H9 (cell line): ENCODE measurements at places on chromosomes 7 and 10.

DNA sequence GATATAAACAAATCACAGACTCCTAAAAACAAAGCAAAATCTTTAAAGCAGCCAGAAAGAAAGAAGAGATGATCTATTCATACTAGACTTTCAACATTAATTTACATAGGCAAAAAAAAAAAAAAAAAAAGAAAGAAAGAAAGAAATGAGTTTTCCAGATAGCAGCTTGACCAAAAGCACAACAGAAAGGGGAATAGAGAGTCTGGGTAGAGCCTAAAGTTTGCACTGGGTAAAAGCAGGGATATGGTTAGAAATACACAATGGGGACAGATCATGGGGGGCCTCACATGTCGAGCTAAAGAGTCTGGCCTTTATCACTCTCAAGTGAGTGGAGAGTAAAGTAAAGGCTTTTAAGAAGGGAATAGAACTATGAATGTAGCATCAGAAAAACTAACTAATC, 169.8 kb downstream of the SGMS1 start:
- no peak for DNase-seq

DNA sequence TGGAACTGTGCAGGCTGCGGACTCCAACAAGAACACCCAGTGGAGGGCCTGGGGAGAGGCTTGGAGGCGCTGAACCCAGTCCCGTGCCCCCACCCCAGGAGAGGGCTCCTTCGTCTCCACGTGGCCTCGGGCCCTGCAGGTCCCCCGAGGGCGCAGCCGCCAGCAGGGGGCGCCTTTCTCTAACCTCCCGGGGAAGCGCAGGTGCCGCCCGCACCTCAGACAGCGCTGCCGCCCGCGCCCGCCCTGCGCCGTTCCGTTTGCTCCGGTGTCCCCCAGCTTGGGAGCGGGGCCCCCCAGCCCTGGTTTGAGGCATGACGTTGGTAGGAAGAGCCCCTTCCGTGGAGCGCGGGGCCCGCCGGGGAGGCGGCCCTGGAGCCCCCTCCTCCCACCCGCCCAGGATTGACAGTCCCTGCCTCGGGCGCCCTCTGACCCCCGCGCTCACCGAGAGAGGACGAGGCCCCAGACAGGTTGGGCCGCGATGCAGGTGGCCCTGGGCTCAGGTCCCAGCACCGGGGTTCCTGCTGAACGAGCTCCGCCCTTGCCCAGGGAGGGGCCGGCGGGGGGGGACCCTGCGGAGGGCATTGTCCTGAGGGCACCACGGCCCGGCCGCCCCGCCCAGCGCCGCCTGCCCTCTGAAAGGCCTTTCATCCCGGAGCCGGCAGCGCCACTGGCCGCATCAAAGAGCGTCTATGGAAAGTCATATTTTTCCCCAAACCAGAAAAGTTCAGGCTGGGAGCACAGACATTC, 42.8 kb downstream of the FOXL3 start:
- DNase-seq = peak; percentile 85

GRCh38 chr7:151307536-151307935, 34.1 kb upstream of the NUB1 start:
- DNase-seq = no peak

- no peak for DNase-seq
Measured at GRCh38 chr7:81155654-81156373, 237.0 kb upstream of the SEMA3C start.

DNA sequence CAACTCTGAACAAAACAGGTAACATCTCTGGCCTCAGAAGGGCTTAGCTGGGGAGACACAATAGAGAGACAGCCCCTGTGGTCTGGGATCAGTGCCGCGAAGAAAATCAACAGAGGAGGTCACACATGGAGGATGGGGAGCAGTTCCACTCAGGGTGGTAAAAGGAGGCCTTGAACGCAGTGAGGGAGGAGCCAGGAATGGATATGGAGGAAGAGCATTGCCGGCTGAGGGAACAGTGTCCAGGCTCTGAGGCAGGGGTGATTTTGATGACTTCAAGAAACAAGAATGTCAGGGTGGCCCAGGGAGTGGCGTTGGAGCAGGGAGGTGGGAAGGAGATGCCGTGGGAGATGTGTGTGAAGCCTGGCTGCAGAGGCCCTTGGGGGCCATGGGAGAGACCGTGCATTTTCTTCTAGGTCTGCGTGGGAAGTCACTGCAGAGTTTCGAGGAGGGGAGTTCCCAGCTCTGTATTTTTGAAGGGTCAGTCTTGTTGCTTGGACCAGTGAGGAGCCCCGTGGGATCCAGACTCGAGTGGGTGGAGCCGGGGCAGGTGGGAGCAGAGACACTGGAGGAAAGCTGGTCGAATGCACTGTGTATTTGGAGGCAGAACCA, 35.7 kb upstream of the SH2D4B start:
- DNase-seq = no peak

- DNase-seq = no peak
Measured at GRCh38 chr10:90222372-90222771, 521.0 kb downstream of the KIF20B start.

- DNase-seq = no peak
Measured at GRCh38 chr7:108660465-108660864, 90.8 kb downstream of the DNAJB9 start.

DNA sequence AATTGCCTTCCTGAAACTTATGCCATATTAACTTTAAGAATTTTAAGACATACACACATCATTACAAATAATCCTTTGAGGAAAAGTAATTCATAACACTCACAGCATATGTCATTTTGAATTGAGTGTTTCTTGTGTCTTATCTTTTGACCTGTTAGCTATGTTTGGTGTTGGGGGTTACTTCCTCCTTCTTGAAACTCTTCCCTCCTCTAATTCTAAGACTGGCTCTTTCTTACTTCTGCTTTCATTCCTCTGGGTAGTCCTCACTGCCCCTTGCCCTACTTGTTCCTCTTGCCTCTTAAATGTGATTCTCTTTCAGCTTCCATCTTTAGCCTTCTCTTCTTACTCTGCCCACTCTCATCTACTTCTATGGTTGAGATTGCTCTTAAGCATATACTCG, 28.3 kb upstream of the PIP4K2A start:
- DNase-seq = no peak

- no peak for DNase-seq
Measured at GRCh38 chr10:111338805-111339204, 262.0 kb downstream of the ADRA2A start.

- DNase-seq = no peak
Measured at GRCh38 chr7:7018290-7018689, 164.1 kb upstream of the C1GALT1 start.

GRCh38 chr10:70779511-70780369, 5.4 kb downstream of the TBATA start:
- no peak for DNase-seq

DNA sequence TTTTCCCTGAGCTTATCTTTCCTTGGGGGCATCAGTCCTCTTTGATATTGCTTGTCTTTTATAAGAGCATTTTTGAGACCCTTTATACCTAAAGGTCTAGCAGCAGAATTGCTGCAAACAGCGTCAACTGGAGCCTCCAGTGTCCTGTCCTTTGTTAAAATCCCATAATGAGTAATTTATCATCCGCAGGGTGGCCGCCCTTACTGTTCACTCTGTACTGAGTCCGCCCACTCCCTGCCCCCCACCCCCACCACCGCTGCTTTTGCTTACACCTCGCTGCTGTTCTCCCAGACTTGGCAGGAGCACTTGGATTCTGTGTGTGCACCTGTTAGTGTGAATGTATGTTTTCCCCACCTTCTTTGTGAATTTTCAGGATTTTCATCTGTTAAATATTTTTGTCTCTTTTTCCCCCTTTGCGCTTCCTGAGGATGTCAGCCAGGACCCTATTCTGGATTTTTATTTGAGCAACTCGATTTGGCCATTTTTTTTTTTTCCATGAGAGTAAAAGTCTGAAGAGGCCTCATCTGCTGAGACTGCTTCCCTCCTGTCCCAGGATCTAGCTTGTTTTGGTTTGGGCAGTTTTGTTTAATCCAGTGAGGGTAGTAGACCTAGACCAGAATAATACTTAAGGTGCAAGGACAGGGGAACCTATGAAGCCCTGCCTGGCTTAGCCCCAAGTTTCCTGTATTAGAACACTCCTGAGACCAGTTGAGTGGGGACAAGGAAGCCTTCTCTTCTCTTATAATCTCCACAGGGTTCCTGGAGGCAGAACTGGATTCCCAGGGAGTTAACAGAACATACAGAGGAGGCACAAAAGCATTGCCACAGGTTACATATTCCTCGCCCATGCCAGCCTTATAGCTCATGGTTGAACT, 8.2 kb downstream of the AGFG2 start:
- no peak for DNase-seq

- no peak for DNase-seq
Measured at GRCh38 chr10:104246976-104247375, 7.7 kb upstream of the GSTO1 start.

GRCh38 chr7:88458279-88458678, 151.6 kb upstream of the STEAP4 start:
- DNase-seq = no peak

DNA sequence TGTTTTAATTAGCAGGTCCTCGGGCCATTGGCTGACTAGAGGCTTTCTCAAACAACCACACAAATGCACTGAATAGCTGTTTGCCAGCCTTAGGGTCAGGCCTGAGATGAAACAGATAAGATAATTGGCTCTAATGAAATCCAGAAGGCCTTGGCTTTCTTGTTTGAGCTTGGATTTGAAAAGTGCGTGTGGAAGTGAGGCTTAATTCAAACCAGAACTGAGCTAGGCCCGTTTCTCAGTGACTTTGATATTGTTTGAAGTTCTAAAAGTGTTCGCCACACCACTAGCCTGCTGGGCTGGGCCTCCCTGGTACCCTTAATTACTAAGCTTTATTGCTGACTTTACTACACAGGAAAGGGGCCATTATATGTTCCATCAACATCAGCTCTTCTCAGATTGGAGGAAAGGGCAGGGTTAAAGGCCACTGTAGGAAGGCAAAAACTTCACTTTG, 270.6 kb downstream of the TWIST1 start:
- no peak for DNase-seq

DNA sequence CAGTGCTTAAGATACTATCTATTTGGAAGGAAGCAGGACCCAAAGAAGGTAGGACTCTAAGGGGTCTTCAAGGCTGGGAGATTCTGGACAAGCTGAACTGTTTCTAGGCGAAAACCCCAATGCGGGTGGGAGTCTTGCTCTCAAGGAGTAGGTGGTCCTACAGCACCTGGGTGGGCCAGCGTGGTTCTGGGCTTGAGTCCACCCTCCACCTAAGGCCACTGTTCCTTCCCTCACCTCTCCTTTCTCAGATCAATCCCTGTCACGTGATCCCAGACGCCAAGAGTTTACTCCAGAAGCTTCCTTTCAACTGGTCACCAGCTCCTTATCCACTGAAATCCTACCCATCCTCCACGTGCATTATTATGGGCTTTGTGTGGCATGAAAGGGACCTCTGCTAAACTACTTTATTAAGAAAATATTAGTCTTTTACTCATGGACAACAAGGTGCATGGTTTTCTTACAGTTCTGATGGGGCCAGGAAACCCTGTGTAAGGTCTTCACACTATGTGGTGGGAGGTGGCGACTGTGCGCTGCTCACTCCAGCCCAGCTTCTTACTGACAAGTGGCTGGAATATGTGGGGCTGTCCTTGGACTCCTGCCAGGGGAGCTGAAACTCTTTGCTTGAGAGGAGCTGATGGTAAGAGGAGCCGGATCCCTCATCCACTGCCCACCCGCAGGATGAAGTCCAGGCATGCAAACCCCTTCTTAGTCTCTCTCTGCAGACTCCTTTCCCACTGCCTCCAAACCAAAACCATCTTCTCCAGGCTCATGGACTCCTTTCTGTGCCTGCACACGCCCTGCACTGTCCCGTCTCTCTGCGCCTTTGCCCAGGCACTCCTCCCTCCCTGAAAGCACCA, 1.6 kb downstream of the ZNF746 start:
- DNase-seq = no peak

- peak; percentile 41 for DNase-seq
Measured at GRCh38 chr7:32941681-32942414, 15.4 kb upstream of the FKBP9 start.

GRCh38 chr7:107932805-107933204, 41.8 kb downstream of the DLD start:
- peak; percentile 67 for DNase-seq

- DNase-seq = no peak
Measured at GRCh38 chr7:132511387-132511786, 64.9 kb downstream of the PLXNA4 start.

DNA sequence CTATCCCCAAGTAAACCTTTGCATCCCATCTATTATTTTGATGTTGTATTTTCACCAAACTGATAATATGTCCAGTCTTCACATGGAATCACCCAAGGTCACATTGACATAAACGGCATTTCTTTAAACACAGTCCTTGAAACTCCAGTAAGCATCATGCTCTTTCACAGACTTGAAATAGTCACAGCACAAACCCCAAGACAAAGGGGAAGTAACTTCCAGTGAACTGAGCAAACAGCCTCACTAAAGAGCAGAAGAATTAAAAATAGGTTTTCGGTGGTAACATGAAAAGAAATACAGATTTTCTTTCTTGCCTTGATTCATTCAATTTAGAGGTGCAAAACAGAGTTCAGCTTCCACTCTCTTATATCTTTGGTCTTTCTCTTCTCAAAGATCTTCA, 253.7 kb downstream of the SFMBT2 start:
- no peak for DNase-seq

DNA sequence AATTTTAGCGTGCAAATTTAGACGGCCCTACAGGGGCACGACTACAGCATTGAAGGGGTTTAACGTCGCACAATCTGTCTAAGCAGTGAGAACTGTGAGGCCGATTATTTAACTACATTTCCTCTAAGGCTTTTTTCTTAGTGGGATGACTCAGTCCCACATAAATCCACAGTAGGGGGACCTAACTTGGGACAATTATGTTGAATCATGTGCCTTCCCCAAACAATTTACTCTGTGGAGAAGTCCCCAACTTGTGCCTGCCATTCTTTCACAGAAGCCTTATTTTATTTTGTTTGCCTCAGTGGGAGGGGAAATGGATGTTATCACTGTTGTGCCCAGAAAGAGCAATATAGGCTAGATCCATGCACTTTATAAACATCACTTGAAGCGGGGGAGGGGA, 80.3 kb upstream of the CDCA7L start:
- no peak for DNase-seq

DNA sequence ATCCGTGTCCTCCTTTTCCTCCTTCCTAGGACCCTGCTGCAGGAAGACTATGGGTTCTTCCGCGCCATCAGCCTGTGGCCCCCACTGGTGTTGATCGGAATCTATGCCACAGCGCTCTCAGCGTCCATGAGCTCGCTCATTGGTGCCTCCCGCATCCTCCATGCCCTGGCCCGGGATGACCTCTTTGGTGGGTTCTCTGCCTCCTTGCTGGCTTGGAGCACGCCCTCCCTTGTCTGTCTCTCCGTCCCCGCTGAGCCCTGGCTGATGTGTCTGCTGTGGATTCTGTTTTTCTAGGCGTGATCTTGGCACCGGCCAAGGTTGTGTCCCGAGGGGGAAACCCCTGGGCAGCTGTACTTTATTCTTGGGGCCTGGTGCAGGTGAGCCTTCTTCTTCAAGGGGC, 7.3 kb upstream of the TRIP6 start:
- DNase-seq = no peak

- DNase-seq = no peak
Measured at GRCh38 chr10:113247050-113247449, 297.0 kb downstream of the TCF7L2 start.
